ENCODE measurements at places on chromosomes 7 and 10.

GRCh38 chr7:147103224-147103623 is 986.6 kb downstream of the CNTNAP2 start:
- no peak for DNase-seq

GRCh38 chr10:96044736-96045135 is 1.4 kb downstream of the CCNJ start:
- DNase-seq = no peak

DNA sequence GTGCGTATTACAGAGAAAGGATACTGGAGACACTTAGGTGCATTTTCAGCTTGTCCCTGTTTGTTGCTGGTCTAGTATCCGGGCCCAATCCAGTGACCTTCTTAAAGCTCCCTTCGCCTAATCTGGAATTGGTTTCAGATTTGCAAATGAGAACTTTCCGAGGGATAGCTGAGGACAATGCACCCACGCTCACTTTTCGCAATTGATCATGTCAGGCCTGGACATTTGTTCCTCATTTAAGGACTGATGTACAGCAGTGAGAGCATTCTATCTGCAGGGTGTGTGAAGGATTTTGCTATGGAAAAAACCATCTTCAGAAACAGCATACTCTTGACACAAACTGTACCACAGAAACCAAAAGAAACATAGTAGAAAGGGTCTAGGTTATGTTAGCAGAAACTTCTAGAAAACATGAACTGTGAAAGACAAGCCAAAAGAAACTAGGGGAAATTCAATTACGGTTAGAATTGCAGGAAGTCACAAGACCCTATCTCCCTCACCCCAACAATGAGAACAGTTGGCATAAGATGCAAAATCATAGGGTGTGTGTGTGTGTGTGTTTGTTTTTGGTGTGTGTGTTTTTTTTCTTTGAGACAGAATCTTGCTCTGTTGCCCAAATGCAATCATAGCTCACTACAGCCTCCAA is 331.1 kb downstream of the CALN1 start:
- DNase-seq = no peak

DNA sequence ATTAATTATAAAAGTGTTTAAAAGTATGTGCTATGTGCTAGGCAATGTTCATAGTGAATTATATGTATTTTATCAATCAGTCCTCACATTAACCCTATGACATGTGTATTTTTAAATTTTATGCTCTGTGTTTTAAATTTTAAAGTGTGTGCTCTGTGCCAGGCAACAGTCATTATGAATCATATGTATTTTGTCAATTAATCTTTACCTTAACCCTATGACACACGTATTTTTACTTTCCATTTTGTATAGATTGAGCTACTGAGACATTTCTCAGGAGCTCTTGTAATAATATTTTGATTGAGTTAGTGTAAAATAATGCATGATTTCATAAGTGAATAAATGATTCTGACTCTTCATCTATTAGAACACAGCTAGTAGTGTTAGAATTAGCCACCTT is 117.8 kb downstream of the THSD7A start:
- no peak for DNase-seq

DNA sequence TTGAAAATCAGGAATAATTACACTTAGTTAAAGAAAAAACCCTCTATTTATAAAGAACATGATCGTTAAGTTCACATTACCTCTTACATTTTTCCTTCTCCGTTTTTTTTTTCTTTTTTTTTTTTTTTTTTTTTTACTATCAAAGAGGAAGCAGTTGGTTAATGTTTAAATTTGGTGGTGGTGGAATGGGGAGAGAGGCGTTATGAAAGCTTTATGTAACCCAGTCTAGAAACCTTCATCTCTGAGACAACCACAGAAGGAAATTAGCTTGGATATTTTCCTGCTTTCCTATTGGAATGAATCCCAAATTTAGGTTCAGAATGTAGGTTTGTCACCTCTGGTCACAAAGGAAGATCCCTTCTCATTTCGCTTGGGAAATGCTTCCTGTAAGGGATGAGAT is 31.5 kb upstream of the LHFPL3 start:
- DNase-seq = no peak

GRCh38 chr7:24896031-24896501 is 83.9 kb downstream of the OSBPL3 start:
- DNase-seq = no peak

- DNase-seq = no peak
Measured at GRCh38 chr7:45564886-45565455, 9.2 kb upstream of the ADCY1 start.

DNA sequence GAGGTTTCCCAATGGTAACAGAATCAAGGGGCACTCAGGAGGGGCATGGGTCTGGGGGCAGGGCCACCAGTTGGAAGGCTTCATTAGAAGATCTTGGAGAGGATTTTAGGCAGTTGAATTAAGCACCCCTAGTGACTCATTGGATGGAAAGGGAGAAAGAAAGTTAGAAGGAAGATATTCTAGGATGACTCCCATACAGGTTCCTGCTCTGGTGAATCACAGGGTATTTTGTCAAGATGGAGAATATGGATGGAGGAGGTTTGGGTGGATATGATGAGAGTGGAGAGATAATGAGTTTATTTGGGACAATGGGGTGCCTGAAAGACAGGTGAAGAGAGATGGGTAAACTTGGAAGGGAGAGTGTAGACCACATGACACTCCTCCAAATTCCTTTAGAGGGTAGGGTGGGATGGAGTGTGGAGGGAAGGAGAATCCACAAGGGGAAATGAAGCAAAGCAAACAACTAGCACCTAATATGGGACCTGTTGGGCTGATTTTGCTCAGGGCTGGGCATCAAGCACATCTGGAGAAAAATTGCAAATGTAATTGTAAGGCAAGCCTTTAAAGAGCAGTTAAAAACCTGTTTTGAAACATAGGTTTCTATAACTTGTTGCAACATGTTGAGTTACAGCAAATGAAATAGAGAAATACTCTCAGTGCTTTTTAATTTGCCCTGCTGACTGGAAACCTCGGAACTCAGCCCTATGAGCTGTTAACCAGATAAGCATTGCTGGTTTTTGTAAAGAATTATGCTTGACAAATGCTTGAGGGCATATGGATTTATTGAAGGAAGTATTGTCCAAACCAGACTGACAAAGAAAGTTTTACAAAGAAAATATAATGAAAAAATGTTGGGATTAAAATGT is 2.9 kb upstream of the ENTPD7 start:
- no peak for DNase-seq

GRCh38 chr10:98167191-98167590 is 32.7 kb downstream of the R3HCC1L start:
- DNase-seq = no peak

GRCh38 chr7:37220664-37221063 is 228.0 kb downstream of the ELMO1 start:
- DNase-seq = no peak

- peak; percentile 49 for DNase-seq
Measured at GRCh38 chr7:50793120-50793946, 10.6 kb upstream of the GRB10 start.

DNA sequence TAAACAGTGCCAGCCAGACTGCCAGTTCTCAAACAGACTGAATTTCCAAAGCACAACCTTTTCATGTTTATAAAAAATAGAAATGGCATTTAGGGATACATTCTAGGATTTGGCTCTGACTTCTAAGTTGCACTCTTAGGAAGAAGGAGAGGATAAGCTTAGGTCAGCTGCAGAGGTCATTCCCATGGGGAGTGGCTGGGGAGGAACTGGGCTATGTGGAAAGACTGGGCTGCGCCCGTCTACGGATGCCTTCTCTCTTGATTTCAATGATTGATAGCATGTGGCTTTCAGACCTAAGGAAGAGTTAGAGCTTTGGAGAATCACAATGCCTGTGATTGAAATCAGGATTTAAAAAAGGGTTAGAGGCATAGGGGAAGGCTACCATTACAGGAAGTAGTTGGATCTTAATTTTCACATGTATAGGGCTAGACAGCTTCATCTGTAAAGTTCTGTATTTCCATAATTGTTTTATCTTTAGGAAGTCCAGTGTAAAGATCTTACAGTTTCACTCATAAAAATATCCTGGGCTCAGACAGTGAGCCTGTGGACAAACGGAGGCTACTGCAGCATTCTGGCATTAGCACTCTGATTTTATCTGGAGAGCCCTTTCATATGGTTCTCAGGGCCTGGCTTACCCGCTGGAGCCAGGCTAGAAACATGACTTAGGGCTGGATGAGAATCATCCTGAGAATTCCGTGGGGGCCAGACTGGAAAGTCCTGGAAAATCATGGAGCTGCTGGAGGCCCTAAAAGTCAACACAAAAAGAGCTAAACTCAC is 29.5 kb downstream of the NUDT5 start:
- no peak for DNase-seq

DNA sequence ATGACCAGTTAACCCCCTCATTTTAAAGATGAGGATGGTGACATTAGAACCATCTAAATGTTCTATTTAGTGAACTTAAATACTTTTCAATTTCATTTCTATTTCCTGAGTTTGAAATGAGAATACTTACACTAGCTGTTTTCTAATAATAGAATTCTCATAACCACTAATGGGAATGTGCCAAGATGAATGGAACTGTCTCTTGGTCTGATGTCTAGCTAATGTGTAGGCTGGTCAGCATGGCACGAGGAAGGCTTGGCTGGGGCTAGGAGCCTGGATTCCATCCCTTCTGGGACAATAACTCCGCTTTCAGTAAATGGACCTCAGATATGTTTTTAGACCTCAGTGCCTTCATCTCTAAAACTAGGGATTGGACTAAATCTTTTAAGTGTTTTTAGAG is 185.8 kb upstream of the NRP1 start:
- no peak for DNase-seq

DNA sequence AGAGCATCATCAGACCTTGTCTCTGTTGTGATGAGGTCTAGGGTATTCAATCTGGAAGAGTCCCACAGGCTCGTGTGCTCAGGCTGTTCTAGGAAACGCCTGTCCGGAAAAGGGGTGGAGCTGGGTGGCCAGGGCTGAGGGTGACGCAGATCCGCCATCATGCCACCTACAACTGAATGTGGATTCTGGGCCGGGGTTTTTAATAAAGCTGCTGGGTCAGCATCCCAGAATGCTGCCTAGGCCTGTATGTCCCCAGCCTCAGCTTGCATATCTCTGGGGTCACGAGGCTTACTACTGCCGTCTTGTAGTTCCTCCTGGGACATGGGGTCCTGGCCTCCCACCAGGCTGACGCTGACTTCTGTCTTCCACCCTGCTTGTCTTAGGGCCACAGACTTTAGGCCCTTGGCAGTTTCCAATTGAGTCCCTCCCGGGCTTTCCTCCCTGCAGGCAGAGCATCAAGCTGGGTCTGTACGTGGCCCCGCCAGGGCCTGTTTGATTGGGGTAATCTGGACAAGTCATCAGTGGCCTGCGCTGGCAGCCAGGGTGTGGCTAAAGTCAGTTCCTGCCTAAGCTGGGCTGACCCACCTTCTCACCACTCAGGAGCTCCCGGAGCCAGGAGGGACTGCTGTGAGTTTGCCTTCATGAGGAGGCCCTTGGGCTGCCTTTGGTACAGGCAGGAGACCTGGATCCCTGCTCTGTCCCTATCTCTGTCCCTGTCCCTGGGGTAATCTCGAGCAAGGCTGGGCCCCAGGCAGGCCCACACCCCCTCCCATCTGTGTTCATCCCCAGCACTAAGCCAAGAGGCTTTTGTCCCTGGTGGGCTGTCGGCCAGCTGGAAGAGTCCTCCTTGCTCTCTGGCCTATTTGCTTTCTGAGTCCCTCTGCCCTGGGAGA is 79.9 kb downstream of the ZMIZ1 start:
- DNase-seq = no peak

DNA sequence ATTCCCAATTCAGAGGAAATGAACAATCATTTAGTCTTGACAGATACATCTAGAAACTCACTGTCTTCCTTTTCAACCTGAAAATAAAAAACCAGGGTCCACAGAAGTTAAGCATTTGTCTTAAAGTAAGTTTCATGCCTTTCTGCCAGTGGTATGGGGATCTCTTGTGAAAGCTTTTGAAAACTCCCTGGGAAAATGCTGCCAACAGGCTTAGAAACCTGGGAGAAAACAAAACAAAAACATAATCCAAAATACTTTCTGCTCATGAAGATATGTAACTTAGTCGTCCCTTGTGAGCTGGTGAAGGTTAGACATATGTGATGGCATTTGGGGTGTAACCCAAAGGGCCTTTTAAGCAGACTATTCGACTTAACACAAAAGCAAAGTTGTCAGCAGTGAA is 66.4 kb upstream of the ZNF438 start:
- DNase-seq = no peak

DNA sequence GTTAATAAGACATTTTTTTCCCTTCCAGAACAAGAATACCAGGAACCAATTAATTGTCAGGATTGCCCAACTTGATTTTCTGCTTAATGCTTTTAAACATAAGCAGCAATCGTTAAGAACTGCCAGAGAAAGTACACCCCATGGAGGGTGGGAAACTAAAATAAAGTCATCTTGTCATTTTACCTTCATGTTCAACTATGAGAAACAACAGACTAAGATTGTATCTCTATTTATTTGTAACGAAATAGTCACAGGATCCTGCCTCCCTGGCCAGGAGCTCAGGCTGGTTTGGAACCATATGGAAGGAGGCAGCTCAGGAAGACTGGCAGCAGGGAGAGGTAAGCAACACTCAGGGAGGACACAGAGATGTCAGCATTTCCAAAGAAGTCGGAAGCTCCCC is 129.6 kb downstream of the TNS3 start:
- no peak for DNase-seq

- no peak for DNase-seq
Measured at GRCh38 chr7:115864082-115864481, 166.5 kb downstream of the TFEC start.

DNA sequence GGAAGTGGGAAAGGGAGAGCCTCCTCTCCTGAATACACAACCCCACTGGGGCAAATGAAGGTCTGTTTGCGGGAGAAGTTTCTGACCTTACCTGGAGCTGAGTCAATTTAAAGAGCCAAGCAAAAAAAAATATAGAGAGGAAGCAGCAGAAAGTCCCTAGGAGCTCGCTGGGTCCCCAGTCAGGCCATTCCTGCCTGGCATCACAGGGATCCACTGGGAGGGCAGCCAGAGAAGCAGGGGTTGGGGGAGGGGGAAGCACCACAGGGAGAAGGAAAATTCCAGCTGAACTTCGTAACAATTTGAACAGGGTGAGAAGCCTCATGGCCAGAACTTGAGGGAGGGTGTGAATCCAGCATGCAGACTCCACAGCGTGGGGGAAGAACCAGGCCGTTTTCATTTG is 298.7 kb downstream of the LRRTM3 start:
- DNase-seq = no peak

- no peak for DNase-seq
Measured at GRCh38 chr10:73119952-73120351, 9.7 kb downstream of the NUDT13 start.
